ENCODE measurements at places on chromosomes 1 and 21.

DNA sequence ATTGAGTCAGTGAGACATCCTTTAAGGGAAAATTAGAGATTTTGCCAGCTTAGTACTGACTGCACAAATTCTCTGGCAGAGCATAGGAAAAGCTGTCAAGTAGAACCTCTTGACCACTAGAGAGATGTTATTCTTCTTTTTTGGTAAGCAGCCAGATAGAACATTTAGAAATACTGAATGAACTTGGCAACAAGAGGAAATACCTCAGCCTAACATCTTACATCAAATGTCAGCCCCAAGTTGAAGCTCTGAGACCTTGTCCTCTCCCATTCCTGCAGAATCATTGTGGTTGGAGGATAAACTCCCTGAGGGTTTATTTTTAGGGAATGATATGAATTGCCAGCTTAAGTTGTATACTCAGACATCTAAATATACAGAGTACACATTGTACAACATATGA is 53.5 kb downstream of the MIGA1 start:
- peak; percentile 93 for DNase-seq

DNA sequence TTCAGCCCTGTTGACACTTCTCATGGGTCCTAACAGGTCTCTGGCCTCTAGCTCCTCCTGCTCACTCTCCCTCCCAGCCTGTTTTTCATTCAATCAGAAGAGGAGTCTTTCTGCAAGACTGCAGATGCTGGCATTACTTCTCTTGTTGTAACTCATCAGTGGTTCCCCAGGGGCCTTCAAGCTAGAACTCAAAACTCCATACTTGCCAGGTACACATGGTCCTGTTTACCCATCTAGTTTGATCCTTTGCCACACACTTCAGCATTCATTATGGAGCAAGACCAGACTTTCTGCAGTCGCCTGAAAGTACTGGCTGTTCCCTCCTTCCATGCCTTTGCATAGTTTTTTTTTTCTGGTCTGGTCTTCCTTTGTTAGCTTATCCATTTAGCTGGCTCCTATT is 47.9 kb downstream of the SERBP1 start:
- no peak for DNase-seq

DNA sequence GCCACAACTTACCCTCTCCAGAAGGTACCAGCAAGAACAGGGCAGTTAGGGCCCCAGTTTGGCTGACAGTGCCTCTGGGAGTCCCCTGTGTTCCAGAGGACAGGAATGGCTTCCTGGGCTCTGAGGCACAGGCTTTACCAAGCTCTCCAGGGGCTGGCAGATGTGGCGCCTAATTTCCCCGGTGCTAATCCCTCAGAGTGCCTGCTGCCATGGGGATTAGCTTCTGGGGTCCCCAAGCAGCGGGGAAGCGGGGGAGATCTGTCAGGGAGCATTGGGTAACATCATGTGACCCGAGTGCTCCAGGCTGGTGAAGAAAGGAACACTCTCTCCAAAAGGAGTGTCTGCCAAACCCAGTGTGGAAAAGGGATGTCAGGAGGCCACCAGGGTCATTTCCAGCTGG is at the start of gene LACTBL1:
Gene LACTBL1, minus strand, starts transcription at position 107 of the 400 bp plus-strand sequence. CDS start 550 bp downstream, outside the sequence.
- DNase-seq = no peak

- DNase-seq = no peak
These were observed 23.0 kb downstream of the ADAMTS5 start for GRCh38 chr21:26943921-26944320.

DNA sequence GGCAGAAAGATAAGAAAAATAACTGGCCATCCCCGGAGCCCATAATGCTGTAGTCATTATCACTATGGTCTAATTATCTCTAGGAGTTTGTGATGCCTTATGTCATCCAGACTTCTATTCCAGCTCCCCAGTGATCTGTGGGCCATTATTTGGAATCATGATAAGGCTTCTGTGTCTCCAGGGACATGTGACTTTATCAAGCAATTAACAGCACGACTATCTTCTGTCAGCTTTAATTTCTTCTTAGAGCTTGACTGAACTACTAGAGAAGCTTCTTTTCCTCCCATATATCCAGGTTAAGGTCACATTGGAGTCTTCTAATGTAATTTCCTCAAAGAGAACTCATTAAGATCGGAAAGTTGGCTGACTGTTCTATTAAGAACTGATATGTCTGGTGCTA is 100.4 kb downstream of the LHX8 start:
- no peak for DNase-seq

DNA sequence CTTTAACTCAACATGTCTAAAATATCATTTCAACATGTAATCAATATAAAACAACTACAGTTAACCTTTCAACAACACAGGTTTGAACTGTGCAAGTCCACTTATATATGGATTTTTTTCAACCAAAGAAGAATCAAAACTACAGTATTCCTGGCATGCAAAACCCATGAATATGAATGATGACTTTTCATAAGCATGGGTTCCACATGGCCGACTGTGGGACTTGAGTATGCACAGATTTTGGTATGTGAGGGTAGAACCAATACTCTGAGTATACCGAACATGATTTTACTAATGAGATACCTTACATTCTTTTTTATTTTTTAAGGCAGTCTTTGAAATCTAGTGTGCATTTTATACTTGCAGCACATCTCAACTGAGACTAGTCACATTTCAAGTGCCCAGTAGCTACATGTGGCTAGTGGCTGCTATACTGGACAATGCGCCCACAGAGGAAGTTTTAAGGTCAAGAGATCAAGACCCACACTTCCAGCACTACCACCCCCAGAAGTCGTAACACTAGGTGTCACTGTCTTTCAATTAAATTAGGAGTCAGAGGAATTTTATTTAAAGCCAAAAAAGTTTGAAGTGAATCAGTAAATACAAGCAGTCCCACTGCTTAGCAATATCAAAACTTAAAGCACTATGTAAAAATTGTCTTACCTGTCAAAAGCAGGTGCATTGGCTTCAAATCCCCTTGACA is 40.0 kb downstream of the SYNJ1 start:
- no peak for DNase-seq

DNA sequence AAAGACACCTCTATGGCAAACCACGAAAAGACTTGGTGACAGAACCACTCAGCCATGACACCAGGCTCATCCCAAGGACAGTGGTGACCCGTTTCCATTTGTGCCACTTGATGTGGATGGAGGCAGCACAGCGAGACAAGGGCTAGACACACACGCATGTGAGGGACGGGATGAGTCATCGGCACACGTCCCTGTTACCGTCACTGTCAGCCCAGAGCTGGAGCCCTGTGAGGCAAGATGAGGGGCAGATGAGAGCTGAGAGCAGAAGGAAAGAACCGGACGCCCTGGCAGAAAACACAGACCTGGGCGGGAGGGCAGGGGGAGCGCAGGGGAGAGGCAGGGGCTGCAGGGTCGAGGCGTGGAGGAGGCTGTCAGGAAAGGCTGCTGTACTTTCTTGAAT is 57.8 kb downstream of the SIK1 start:
- DNase-seq = no peak

GRCh38 chr1:26252718-26253117 is 18.7 kb downstream of the CEP85 start:
- DNase-seq = no peak

DNA sequence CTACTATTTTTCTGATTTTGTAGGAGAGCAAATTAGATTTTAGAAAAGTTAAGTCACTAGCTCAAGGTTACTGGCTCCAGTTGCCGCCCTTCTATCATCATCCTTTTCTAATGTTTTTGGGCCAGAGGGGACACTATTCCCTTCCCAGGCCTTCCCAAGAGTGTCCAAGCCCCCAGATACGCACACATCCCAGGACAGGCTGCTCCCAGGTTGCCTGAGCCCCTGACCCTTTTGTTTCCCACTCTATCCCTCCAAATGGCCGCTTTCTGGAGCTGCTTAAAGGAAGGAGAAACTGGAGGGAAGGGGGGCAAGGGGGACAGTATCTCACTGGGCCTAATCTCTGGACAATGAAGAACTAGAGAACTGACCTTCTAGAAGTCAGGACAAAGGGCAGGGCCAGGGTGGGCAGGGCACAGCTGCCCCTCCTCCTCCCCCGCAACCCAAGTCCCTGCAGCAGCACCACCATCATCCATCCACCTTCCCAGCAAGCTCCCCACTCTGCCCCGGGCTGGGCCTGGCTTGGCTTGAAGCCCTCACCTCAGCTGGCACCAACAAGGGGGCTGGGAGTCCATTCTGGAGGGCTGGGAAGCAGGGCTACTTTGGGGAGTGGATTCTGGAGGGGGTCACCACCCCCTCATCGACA is 1.1 kb upstream of the MAP7D1 start:
- DNase-seq = no peak

- peak; percentile 91 for DNase-seq
These were observed 75.3 kb upstream of the ARTN start for GRCh38 chr1:43858324-43858723.

GRCh38 chr1:13576926-13577325 is 6.7 kb upstream of the PDPN start:
- no peak for DNase-seq

DNA sequence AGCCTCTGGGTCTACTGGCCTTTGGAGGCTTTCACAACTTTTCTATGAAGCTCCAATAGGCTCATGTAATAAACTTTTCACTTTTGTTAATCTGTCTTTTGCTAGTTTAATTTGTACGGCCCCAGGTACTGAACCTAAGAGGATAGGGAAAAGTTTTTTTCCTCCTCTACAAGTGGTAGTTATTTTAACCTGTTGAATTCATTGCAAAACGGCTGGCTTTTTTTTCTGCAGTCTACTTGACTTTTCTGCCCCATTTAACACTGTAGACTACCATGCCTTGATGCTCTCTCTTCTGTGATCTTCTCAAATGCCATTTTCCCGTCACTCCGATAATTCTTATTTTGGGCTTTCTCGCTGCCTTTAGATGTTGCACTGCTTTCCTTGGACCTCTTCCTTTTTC is 43.6 kb upstream of the DR1 start:
- no peak for DNase-seq

GRCh38 chr1:212645546-212646543 is 37.3 kb downstream of the ATF3 start:
- DNase-seq = no peak

DNA sequence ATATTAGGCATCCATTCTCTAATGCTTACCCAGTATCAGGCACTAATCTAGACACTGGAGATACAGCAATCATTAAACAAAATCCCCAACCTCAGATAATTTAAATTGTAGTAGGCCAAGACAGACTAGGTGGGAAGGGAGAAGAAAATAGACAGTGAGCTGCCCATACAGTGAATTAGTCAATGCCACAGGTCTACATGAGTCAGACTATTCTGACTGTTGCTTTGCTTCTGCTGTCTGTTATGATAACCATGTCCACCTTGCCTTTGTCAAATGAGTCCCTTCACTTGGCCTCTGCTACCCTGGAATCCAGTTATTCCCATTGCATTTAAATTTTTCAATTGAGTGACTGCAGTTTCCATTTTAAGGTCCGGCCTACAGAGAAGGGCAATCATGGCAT is 59.5 kb downstream of the PIK3R3 start:
- DNase-seq = no peak

- DNase-seq = no peak
These were observed 749 bp downstream of the FAM163A start for GRCh38 chr1:179743679-179744400.

DNA sequence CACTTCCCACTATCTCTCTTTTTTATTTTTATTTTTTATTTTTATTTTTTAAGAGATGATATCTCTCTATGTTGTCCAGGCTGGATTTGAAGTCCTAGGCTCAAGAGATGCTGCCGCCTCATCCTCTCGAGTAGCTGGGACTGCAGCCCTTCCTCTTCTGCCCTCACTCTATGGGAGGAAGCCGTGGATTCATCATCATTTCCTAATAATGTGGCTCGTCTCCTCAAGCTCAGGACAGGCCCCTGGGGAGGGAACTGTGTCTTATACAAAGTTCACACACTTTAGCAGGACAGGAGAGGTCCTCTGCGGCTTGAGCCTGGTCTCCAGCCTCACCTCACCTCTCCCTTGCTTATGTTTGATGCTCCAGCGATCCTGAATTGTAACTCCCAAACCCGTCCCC is 16.5 kb upstream of the IFFO2 start:
- DNase-seq = no peak

DNA sequence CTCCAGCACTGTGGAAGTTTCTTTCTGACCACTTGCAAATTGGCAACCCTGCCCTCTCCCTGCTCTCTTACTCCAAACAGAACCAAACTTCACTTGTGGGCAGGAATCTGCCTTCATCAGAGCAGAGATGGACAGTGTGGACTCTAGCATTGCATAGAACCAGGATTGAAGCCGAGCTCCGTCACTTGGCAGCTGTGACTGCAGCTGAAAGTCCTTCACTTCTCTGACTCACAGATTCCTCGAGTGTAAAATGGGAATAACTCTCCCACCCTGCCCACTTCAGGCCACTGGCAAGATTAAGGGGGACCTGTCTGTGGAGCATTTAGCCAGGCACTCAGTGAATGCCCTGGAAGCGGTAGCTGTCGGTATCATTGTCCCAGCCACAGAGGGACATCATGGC is 75.7 kb upstream of the ZBTB40 start:
- peak; percentile 20 for DNase-seq

DNA sequence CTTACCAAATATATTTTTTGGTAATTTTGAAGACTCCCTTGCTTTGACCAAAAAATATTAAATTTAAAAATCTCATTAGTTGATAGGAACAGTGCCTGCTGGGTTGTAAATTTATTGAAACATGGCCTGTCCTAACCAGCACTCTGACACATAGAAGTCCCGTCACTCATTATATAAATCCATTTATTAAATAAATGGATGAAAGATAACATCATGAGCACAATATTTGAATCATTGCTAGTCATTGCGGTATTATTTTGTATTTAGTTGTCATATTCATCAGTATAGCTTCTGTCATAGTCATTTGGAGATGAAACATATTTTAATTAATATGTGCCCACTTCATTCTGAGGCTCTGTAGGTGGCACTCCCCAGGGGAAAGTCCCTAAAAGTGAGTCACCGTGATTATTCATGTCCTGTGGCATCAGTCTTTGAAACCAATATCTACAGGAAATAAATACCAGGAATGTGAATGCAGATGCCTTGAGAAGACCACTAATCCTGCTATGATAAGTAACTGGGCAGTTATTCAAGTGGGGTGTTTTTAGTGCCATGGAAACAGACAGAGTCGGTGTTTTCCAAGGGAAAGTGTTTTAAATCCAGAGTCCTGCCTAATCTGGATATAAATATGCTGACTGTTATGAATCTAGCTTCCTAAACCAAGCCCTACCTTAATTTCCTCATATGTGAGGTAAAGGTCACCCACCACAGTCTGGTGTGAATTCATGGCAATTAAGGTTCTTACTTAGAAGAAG is 302.0 kb downstream of the DUSP10 start:
- peak; percentile 92 for DNase-seq

- DNase-seq = no peak
These were observed 44.9 kb upstream of the APOBEC4 start for GRCh38 chr1:183697814-183698590.

Measured in stromal cell of bone marrow (primary cell).